ENCODE measurements at places on chromosomes 6 and 20. TPM values are rescaled to one million over a fixed set of nuclear protein-coding genes. Genes with fewer than 3 reads are reported as not detected.

DNA sequence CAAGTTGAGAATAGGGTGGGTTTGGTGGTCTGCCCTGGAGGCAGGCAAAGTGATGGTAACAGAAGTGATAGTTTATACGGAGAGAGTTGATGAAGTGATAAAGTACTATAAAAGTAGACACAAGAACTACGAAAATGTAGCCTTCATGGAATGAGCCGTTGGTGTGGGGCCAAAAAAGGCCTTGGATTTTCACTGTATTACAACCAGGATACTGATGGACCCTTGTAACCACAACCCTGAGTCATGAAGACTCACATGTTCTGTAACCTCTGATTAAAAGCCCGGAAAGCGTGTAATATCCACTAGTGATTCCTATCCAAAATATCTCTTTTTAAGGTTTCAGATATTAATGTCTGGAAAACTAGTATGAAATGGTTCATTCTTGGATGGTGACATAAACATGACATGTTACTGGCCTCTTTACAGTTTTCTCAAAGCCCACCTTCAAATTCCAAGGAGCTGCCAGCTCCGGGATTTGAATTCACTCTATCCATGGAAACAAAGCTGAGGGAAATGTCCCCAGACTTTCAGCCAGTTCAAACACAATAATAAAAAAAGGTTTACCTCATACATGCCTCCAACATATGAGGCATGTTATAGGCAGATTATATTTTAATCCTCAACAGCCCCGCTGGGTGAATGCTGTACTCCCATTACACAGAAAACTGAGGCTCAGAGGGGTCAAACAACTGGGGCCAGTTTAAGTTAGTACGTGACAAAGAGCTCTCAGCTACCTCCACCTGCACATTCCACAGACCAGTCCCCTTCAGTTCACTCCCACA is 55.4 kb downstream of the MRPL14 start:
- no peak overlapping the region for H3K4me3 ChIP-seq
- H3K36me3 ChIP-seq: no peaks in the 10 kb centered on the region
- peaks cover 4% of the 10 kb centered on the region for H3K4me1 ChIP-seq
- no peaks in the 10 kb centered on the region for H3K27me3 ChIP-seq
- DNase-seq: no peak
- peak overlapping the region; percentile 91 for H3K27ac ChIP-seq

GRCh38 chr20:50014570-50015562 is 32.1 kb downstream of the SNAI1 start:
- no peaks in the 10 kb centered on the region for H3K36me3 ChIP-seq
- no peak overlapping the region for H3K4me3 ChIP-seq
- no peaks in the 10 kb centered on the region for H3K27me3 ChIP-seq
- no peaks in the 10 kb centered on the region for H3K4me1 ChIP-seq
- H3K27ac ChIP-seq: no peak overlapping the region

- H3K4me3 ChIP-seq: no peak overlapping the region
- no peak for DNase-seq
- H3K4me1 ChIP-seq: no peaks in the 10 kb centered on the region
- H3K27ac ChIP-seq: no peak overlapping the region
- no peaks in the 10 kb centered on the region for H3K36me3 ChIP-seq
Measured at GRCh38 chr20:48771542-48771941, 56.3 kb downstream of the PREX1 start.

DNA sequence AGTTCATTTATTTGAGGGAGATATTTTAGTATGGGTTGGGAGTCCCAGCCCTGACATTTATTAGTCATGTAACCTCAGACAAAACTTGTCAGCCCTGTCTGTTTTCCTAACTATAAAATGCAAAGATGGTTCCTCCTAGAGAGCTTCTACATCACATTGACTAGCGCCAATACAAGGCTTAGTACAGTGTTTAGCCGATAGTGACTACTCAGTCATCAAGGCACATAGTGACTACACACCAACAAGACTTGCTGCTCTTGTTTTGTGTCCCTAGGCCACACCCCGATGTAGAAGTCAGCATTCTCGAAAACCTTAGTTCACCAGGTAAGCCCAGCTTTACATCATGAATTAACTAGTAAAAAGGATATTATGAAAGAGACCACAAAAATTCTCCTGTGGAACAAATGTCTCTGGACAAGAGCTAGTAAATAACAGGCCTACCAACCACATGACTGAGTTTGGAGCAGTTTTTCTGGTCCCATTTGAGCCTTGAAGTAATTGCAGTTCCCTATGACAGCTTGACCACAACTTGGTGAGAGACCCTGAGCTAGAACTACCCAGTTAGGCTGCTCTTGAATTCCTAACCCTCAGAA is 68.8 kb downstream of the PFDN4 start:
- no peak overlapping the region for H3K4me3 ChIP-seq
- no peak overlapping the region for H3K27ac ChIP-seq
- no peak for DNase-seq
- no peaks in the 10 kb centered on the region for H3K27me3 ChIP-seq
- H3K4me1 ChIP-seq: no peaks in the 10 kb centered on the region

DNA sequence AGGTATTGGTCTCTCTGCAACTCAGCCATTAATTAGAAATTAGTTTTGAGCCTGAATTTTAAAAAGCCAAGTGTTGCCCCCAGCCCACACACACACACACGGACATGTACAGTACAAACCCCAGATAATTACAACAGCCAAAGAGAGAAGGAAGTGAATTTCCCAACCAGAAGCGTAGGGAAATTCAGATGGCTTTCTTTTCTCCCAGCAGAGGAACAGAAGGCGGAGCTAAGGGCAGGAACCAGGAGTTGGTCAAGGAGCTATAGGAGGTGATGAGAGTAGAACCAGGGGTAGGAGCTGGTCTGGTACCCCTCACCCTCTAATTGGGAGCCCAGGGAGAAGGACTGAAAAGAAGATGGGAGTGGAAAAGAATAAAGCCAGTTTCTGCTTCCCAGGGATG is 3.9 kb upstream of the ZBTB9 start:
- H3K36me3 ChIP-seq: no peaks in the 10 kb centered on the region
- no peaks in the 10 kb centered on the region for H3K4me1 ChIP-seq
- no peak for DNase-seq
- no peaks in the 10 kb centered on the region for H3K27me3 ChIP-seq
- no peak overlapping the region for H3K4me3 ChIP-seq
- H3K27ac ChIP-seq: no peak overlapping the region

GRCh38 chr20:36200451-36200850 is 35.8 kb upstream of the AAR2 start:
- no peaks in the 10 kb centered on the region for H3K27me3 ChIP-seq
- H3K36me3 ChIP-seq: peaks cover 2% of the 10 kb centered on the region
- H3K4me3 ChIP-seq: no peak overlapping the region
- DNase-seq: no peak
- no peak overlapping the region for H3K27ac ChIP-seq
- no peaks in the 10 kb centered on the region for H3K4me1 ChIP-seq

- peaks cover 7% of the 10 kb centered on the region for H3K4me1 ChIP-seq
- no peaks in the 10 kb centered on the region for H3K27me3 ChIP-seq
- H3K4me3 ChIP-seq: no peak overlapping the region
Measured at GRCh38 chr6:16903470-16903869, 142.2 kb upstream of the ATXN1 start.

GRCh38 chr20:21393166-21393565 is 4.2 kb downstream of the NKX2-4 start:
- H3K4me1 ChIP-seq: no peaks in the 10 kb centered on the region
- no peaks in the 10 kb centered on the region for H3K36me3 ChIP-seq
- H3K4me3 ChIP-seq: no peak overlapping the region
- DNase-seq: no peak
- peaks cover 49% of the 10 kb centered on the region for H3K27me3 ChIP-seq

GRCh38 chr20:11582060-11582459 is 335.6 kb upstream of the BTBD3 start:
- no peak for DNase-seq
- H3K4me3 ChIP-seq: no peak overlapping the region
- H3K36me3 ChIP-seq: no peaks in the 10 kb centered on the region
- H3K27me3 ChIP-seq: no peaks in the 10 kb centered on the region
- H3K4me1 ChIP-seq: no peaks in the 10 kb centered on the region

- peaks cover 27% of the 10 kb centered on the region for H3K4me1 ChIP-seq
- no peaks in the 10 kb centered on the region for H3K36me3 ChIP-seq
- no peaks in the 10 kb centered on the region for H3K27me3 ChIP-seq
Measured at GRCh38 chr20:37315452-37316110, 26.1 kb downstream of the MANBAL start.

DNA sequence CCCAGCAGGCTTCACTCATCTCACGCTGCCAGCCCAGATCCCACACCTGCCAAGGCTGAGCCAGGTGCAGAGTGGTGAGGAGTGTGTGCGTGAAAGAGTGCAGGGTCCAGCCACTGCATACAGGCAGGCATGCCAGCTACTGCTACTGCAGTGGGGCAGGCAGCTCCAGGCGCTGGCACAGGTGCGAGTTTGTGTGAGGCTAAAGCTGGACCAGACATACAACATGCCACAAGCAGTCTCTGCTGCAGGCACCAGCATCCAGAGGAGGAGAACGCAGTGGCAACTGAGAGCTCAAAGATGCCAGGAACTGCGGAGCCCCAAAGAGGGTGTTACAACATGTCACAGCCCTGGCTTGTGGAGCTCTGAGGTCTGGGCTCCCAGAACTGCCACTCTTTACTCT is 149.8 kb downstream of the EYS start:
- no peak overlapping the region for H3K27ac ChIP-seq
- H3K4me3 ChIP-seq: no peak overlapping the region
- H3K27me3 ChIP-seq: no peaks in the 10 kb centered on the region
- H3K4me1 ChIP-seq: no peaks in the 10 kb centered on the region
- H3K36me3 ChIP-seq: no peaks in the 10 kb centered on the region

- H3K36me3 ChIP-seq: no peaks in the 10 kb centered on the region
- H3K4me3 ChIP-seq: no peak overlapping the region
- H3K27me3 ChIP-seq: no peaks in the 10 kb centered on the region
- H3K4me1 ChIP-seq: no peaks in the 10 kb centered on the region
- DNase-seq: no peak
Measured at GRCh38 chr6:7998103-7998725, 66.0 kb downstream of the BLOC1S5 start.

CAGE1 gene
- not detected for total RNA-seq

SRMS gene
- 0.66 TPM for total RNA-seq

TGM2 gene
- total RNA-seq: 10.7 TPM

MMP24 gene
- 2.5 TPM for total RNA-seq

BTNL2 gene
- total RNA-seq: not detected

ULBP1 gene
- not detected for total RNA-seq

PSORS1C2 gene
- not detected for total RNA-seq
